ENCODE measurements at places on chromosomes 6 and 20.
A peak's percentile ranks its signal among the peaks of the same experiment; 100 is the strongest.

DNA sequence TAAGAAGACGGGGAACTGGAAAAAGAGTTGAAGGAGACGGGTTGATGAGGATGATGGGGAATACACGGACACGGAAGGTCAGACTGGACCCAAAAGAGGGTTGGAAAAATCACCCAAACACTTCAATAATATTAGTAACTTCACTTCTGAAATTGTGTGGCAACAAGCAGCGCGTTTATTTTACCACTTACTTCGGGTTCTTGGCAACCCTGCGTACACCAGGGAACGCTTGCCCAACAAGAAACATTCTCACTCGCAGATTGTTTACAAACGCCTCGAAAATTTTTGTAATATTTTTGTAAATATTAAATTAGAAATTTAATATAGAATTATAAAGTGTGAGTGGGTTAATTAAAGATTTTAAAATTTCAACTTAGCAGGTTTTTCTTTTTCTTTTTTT lies 99.5 kb downstream of the CEBPB start:
- no peak for DNase-seq

GRCh38 chr20:50372770-50373088 lies 137.5 kb upstream of the PTPN1 start:
- no peak for DNase-seq

DNA sequence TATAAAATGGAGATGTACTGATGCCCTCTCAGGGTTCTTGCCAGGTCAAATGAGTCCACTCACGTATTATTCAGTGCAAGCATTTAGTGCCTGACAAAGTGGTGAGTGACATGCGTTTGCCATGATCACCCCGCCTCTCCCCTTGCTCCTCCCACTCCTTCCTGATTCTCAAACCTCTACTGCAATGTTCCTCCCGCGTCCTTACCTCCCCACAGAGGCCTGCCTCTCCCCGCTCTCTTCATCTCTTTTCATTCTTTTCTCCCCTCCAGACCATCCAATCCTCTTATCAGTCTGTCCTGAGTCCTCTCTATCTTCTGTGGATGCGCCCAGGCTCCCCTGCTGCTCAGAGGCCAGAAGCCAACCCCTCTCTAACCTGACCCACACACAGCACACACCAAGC lies 40.7 kb downstream of the KCNK5 start:
- DNase-seq: no peak

- peak; percentile 68 for DNase-seq
Measured at GRCh38 chr20:19976595-19977372, 40.4 kb upstream of the NAA20 start.

DNA sequence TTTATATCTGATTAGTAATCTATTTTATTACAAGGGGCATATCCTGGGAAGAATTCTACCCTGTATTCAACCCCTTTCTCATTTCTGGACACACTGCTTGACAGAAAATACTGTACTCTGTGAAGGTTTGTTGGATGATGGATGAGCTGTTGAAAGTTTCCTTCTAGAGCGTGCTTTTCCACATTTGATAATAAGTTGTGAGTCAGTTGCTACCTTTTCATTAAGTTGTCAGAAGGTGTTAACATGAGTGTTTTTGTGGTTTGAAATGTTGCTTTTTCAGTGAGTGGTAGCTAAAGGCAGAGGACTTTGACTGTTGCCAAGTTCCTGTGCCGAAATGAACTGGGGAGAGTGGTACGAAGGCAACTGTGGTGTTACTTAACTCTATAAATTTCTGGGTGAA lies 3.9 kb upstream of the ECI2 start:
- no peak for DNase-seq
